Fibroblast of skin of right biceps (primary cell): ENCODE measurements at places on chromosomes 11 and 22.

- DNase-seq, result no peak
Observed at GRCh38 chr22:44718418-44718817, 16.4 kb downstream of the PRR5 start.

GRCh38 chr22:32546935-32547334 lies 72.3 kb downstream of the FBXO7 start:
- DNase-seq, result no peak

DNA sequence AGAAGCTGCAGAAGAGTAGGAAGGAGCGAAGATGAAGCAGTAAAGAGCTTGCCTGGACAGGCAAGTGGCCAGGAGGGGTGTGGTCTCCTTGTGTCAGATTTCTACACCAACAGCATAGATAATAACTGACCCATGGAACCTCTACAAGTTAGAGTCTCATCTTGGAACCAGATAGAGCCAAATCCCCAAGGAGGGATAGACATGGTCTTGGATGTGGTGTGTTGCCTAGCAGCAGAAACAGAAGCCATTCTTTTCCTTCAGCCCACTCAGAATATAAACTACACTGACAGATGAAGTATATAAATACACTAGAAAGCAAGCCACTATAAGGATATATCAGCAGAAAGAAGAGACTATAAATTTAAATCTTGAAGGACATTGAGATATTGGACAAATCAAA lies 4.3 kb upstream of the CARD16 start:
- no peak for DNase-seq

DNA sequence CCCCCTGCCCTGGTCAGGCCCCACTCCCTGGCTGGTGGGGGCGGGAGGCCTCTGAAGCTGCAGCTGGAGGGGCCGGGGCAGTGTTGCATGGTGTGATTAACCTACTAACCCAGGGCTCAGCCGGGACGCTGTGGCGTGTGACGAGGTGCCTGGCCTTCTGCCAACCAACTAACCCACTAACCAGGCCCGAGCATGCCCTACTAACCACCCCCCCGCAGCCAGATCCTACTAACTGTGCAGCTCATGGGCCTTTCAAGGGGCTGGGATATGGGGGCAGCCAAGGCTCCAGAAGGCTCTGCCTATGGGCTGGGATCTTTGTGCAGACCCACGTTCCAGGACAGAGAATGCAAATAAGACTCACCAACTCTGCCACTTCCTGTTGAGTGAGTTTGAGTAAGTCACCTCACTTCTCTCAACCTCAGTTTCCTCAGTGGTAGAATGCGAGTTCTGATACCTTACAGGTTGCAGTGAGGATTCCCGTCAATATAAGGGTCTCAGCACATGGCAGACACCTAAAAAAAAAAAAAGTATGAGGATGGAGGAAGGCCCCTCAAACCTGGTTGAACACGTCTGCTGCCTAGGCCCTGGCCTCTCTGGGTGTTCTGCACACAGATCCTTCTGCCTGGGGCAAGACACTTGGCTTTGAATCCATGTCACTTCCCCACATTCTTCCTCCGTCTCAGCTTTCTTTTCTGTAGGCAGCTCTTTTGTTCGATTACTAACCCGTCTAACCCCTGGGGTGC lies 14.1 kb downstream of the MIAT start:
- no peak for DNase-seq
